ENCODE measurements at places on chromosomes 3 and 15.

DNA sequence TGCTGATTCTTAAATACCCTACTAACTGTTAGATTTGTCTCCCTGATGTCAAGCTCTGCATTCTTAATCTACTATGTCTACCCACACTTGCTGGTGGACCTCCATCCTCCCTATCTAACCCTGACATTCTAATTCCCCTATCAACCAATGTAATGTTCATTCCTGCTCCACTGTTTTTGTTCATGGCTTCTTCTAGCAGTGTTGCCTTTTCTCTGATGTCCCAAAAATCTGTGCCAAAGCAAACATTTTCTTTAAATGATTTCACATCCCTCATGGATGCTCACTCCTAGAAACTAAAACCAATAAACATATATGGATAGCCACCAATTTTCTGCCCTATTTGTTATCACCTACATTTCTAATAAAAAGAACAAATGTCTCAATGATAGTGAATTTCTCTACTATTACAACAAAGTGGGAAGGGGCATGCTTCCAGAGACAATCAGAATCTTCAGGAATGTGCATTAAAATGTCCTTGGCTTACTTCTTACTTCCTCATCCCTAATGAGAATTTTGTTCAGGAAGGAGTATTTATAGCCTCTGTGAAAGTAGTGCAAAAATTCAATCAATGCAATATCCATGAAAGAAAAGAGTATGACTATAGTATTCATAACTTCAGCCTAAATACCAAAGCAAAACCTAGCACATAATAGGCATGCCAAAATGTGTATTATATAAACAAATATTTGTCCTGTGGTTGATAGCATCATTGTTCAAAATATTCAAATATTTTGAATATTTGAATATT lies 273.3 kb downstream of the ZNF385D start:
- DNase-seq, result no peak

DNA sequence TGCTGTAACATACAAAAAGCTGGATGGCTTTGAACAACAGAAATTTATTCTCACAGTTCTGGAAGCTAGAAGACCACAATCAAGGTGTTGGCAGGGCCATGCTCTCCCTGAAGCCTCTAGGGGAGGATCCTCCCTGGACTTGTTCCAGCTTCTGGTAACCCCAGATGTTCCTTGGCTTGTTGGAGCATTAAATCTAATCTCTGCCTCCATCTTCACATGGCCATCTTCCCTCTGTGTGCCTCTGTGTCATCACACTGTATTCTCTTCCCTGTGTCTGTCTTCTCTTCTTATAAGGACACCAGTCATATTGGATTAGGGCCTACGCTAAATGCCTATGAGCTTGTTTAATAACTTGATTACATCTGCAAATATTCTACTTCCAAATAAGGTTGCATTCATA lies 109.5 kb downstream of the STAG1 start:
- DNase-seq, result no peak

GRCh38 chr15:78449220-78449999 lies 11.4 kb downstream of the IREB2 start:
- no peak for DNase-seq

- no peak for DNase-seq
These were observed 115.7 kb upstream of the VEPH1 start for GRCh38 chr3:157618886-157619285.

DNA sequence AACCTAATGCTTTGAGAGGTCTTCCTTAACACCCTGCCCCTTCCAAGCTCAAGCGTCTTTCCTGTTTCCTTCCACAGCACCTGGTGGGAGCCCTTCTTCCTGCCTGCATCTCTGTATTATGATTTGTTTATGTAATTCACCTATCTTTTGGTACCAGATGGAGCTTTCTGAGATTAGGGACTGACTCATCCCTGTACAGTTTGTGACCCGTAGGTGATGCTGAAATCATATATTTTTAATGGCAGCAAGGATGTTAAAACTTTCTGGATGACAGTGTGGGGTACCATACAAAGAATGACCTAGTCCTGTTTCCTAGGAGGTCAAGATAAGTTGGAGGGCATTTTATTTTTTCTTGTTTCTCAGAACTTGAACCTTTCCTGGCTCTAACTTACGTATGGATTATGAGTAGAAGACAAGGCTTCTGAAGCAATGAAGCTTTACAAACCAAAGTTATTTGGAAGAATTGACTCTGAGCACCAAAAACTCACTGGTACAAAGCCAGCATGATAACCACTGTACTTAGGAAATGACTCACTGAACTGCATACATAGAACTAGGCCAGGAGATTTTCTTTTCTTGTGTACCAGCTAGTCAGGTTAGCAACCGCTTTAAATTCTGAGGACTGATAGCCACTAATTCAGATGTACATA lies 46.6 kb downstream of the HHLA2 start:
- no peak for DNase-seq

GRCh38 chr15:25679492-25679891 lies 183.6 kb downstream of the ATP10A start:
- no peak for DNase-seq

DNA sequence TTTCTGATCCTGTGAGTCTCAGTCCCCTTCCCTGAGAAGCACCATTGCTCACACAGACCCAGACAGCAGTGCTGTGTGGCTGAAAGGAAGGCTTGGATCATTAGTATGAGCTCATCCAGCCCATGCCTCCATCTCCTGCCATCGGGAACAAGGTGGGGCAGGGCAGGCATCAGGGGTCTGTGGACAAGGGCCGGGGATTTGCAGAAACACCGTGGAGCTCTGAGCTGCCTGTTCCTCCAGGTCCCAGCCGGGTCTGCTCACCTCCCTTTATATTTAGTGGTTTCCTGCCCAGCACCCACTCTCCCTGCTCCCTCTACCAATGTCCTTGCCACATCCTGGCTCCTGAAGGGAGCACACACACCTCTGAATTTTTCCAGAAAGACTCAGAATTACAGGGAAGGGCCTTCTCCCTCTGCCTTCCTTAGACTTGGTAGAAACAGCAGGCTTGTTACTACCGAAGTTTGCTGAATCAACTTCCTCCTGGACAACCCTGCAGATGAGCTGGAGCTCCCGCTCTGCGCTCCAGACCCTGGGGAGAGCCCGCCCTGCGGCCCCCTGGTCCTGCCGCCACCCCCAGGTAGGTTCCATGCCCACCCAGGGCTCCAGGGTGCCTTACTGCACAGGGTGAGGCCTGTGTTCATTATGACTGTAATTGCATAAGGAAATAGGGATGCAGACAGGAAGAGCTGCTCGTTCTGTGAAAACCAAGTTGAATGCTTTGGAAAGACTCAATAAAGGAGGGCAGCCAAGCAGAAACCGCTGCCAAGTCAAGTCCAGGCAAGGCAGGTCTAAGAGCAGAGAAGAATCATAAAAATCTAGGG lies 128.1 kb downstream of the NSMCE3 start:
- no peak for DNase-seq

DNA sequence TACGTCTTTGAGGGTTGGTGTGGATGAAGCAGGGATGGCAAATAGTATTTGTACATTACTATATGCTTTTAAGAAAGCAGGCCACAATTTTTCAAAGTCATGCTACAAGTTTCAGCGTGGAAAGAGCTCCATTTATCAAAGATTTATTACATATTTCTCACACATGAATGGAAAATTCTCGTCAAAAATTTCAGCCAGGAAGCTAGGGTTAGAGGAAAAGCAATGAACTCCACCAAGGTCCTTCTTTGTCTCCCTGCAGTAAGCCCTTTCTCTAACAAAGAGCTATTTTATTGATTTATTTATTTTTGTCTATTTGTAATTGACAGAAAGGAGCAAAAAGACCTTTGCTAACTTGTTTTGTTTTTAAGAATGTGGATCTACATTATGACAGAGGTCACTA lies 7.5 kb upstream of the ZBTB20 start:
- DNase-seq, result no peak

DNA sequence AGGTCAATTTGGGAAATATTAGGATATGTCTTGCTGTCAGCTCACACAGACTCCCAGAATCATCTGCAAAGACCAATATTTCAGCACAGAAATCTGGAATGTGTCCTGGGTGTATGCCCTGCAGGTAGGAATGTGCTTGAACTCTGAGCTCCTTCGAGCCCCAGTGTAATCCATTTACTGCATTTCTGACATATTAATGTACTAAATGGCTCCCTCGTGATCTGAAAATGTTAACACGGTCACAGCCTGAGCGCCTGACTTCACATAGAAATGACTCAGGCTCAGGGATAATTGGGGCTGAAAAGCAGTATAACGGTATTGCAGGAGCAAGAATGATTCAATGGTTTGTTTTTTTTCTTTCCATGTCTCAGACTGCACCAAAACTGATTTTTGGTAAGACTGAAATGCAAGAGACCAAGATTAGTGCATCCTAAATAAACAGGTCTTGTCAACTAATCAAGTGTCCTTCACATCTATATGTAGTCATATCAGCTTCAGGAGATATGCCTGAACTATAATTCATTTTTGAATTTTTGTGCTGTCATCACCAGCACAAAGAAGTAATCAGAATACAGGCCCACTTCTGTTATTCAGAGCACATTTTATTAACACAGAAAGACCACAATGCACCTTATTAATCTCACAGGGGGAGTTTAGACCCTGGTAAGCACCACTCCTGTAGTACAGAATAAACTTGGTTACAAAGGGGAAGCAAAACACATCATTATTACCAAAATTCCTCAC lies 49.8 kb downstream of the DCLK3 start:
- no peak for DNase-seq

GRCh38 chr15:67290319-67290718 lies 35.7 kb downstream of the IQCH start:
- DNase-seq, result no peak

GRCh38 chr3:37320276-37320675 lies 145.9 kb upstream of the LRRFIP2 start:
- DNase-seq, result no peak

DNA sequence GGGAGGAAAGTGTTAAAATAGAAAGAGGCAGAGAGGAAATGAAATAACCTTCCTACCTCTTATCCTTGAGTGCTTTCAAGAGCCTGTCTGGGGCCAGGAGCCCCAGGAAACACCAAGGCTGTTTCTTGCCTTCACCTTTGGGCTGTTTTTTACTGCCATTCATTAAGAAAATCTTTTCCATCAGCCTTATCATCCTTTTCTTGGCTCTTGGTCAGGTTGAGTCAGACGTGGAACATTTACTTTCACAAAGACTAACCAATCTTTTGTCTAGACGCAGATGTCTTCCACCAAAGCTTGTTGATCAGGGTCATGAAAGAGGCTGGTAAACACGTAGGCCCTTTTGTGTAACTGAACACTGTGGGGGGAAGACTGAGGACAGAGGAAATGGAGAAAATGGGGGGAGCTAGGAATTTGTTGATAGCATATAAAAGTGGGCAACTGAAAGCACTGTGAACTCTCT lies 151.0 kb upstream of the THBS1 start:
- no peak for DNase-seq

GRCh38 chr3:140224307-140224706 lies 289.3 kb downstream of the CLSTN2 start:
- no peak for DNase-seq

GRCh38 chr3:194620196-194620595 lies 13.0 kb downstream of the TMEM44 start:
- no peak for DNase-seq

- no peak for DNase-seq
These were observed 43.2 kb downstream of the KLHL25 start for GRCh38 chr15:85751291-85752123.

DNA sequence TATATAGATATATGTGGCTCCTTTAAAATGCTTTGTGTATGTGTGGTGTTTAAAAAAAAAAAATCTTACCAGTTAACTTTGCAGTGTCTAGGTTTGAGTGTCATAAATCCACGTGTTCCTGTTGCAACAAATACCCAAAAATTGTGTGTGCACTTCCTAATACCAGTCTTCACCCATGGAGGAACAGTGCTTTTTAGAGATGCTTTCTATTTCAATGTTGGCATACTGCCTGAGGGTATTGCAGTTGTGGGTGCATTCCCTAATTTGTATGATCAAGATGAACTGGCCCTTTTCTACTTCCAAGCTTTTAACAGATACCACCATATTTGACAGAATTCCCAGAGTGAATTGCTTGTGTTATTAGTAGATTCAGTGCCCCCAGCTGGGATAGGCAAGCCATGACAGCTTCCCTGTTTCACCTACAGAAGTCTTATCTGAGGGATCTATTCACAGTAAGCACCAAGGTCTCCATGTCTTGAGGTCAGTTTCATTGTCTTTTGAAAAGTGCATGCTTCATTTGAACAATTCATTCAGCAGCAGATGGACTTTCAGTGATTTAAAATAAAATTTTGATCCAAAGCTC lies 68.9 kb upstream of the GOLGA6B start:
- DNase-seq, result no peak

GRCh38 chr3:71218508-71218907 lies 365.0 kb downstream of the FOXP1 start:
- DNase-seq, result no peak

DNA sequence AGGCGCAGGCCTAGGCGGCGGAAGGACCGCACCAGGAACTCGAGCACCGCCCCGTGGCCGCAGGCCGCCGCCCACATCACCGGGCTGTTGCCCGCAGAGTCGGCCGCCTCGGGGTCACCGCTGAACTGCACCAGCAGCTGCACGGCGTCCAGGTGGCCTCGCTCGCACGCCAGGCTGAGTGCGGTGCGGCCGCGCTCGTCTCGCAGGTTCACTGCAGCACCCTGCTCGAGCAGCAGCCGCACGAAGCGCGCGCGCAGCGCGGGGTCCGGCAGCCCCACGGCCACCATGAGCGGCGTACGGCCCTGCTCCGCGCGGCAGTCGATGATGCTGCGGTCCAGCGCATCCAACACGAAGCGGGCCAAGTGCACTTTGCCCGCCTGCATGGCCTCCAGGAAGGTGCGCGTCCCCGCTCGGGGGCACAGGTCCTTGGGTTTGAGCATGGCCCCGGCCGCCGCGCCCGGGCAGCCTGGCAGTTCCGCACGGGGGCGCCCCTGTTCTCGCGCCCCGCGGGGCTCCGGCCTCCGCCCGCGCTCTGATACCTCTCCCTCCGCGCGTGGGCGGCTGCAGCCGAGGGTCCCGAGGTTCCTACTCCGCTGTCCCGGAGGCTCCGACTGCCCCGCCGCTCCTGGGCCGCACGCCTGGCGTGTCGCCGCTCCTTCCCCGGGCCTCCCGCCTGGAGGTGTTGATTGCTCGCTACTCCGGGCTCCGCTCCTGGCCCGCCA lies 556 bp downstream of the ANKRD63 start:
- peak; percentile 46 for DNase-seq

DNA sequence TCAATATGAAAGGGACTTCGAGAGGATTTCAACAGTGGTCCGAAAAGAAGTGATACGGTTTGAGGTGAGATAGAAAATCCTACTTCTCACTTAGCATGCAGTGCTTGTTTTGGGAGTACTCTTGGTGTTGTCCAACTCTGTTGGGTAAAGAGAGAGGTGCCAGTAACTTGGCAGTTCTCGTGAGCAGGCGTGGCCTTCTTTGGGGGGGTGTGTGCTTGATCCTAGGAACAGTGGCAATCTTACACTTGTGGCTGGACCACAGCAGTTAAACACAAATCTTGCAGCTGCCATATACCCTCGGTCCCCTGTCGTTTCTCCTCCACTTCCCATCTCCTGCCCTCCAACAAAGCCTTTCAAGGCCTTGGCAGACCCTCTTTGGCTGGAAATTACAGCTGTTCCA lies 15.2 kb upstream of the SNX22 start:
- DNase-seq, result no peak

GRCh38 chr3:45537616-45537969 lies 57.0 kb upstream of the LIMD1 start:
- DNase-seq, result no peak

- no peak for DNase-seq
These were observed 34.8 kb downstream of the EMC4 start for GRCh38 chr15:34259566-34259965.

- no peak for DNase-seq
These were observed 9.8 kb upstream of the BMF start for GRCh38 chr15:40118473-40118872.

Measured in activated CD4-positive, alpha-beta T cell treated with anti-CD3 and anti-CD28 coated beads, Interleukin-2, amount 50 U/mL, for 1 hour (primary cell).